Stimulated activated CD8-positive, alpha-beta memory T cell treated with anti-CD3 and anti-CD28 coated beads, Interleukin-15, amount 100 ng/mL, for 24 hours (primary cell): ENCODE measurements at places on chromosomes 5 and 9.

- no peak for DNase-seq
Measured at GRCh38 chr9:18338042-18338441, 135.9 kb upstream of the ADAMTSL1 start.

GRCh38 chr5:142929587-142929986, 159.4 kb downstream of the ARHGAP26 start:
- DNase-seq = no peak

GRCh38 chr5:54455413-54456157, at the start of gene HSPB3:
HSPB3 (plus strand) TSS chr5:54455699; CDS start chr5:54455790, 91 bp downstream.
- DNase-seq = no peak

- no peak for DNase-seq
Measured at GRCh38 chr5:10532421-10532820, 31.4 kb upstream of the ANKRD33B start.

DNA sequence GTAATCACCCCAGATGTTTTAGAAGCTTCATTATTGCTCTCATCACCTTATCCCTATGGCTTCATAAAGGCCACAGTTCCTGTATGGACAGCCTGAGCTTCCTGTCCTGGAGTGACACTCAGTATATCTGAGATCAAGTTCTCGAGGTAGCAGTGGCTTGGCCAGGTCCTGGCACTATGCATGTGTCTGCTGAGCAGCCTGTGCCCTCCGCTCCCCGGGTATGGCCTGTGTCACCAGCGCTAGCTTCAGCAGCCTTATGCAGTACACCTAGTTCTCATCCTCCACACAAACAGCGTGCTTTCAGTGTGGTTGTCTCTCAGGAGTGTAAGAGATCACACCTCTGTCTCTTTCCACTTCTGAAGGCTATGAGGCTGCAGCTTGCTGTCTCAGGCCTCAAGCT, 514.7 kb downstream of the DIRAS2 start:
- DNase-seq = no peak

DNA sequence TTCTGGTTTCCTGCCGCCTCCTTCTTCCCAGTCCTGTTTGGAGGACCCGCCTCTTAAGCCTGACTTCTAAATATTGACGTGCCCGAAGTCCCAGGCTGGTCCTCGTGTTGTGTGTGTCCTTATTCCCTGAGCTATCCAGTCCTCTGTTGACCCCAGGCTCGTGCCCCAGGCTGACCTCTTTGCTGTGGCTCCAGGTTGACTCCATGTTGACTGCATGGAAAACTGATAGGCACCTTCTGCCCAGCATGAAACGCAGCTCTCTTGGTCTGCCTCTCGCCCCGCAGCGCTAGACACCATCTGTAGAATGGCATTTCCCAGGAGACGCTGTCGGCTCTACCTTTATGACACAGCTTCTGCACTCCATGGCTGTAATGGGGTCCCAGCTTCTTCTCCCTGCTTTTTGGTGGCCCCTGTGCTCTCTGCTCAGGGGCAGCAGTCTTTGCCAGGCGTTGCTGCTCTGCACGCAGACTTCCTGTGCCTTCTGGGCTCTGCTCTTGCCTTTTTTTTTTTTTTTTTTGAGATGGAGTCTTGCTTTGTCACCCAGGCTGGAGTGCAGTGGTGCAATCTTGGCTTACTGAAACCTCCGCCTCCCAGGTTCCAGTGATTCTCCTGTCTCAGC, 28.4 kb downstream of the EHMT1 start:
- no peak for DNase-seq

- no peak for DNase-seq
Measured at GRCh38 chr9:34652602-34653000, 616 bp downstream of the IL11RA start.

DNA sequence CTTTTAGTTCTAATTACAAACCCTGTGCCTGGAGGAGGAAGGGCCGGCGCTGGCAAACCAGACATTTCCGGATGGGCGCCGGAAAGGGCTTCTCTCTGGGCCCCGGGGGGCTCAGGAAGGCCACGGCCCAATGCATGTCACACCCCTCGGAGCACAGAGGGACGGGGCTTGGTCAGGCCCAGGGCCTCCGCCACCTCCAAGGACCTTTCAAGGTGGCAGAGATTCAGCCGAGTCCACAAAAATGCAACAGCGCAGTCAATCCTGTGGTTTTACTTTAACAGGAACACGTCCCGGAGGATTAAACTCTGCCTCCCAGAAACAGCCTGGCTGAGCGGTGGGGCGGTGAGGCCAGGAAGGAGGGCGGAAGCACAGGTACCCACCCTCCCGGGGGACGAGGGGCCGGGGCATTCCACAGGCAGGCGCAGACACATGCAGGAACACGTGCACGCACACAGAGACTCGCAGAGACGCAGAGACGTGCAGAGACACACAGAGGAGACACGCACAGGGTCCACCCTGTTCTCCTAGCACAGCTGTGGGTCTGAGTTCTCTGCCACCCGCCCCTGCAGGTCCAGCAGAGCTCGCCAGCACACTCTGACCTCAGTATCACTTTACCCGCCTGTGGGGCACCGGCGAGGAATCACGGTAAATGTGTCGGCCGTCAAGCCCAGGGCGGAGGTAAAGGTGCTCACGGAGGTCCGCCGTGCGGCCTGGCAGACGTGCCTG, 23.0 kb downstream of the SLC9A3 start:
- no peak for DNase-seq

GRCh38 chr5:34715711-34716110, 59.6 kb downstream of the RAI14 start:
- no peak for DNase-seq

DNA sequence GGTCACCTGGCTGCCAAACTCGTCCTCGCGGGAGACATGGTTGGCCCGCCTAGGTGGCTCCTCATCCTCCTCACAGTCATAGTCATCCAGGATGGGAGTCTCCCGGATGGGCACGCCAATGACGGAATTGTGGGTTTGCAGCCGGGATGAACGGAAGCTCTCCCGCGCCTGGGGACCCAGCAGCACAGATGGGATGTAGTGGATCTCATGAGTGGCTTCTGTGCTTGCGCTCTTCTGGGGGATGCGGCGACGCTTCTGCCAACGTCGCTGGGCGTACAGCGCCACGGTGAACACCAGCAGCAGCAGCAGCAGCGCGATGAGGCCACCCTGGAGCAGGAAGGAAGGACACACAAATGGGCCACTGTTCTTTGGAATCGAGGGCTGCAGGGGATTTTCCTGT, 200.4 kb downstream of the ASTN2 start:
- no peak for DNase-seq

GRCh38 chr5:117713585-117714198, 1139.1 kb upstream of the SEMA6A start:
- no peak for DNase-seq

DNA sequence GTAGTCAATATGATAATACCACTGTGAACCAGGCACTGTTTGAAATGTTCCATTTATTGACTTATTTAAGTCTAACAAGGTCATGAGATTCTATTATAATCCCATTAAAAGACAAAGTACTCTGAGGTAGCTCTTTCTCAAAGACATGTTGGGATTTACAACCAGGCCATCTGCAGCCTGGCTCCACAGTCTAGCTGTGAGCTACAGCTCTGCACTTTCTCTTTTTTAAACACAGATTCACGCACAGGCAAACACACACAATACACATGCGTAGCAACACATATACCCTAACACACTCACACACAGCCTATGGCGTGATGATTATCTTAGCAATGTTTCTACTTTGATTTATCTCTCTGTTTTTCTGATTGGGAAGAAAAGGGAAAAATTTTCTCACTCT, 174.3 kb downstream of the PRR16 start:
- DNase-seq = no peak

DNA sequence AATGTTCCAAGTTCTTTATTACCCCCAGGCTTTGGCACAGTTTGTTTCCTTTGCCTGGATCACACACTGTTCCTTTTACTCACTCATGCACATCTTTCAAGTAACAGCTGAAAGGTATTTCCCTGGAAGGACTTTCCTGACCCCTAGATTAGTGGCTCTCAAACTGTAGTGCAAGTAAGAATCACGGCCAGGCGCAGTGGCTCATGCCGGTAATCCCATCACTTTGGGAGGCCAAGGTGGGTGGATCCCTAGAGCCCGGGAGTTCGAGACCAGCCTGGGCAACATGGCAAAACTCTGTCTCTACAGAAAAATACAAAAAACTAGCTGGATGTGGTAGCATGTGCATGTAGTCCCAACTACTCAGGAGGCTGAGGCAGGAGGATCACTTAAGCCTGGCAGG, 19.1 kb upstream of the DELE1 start:
- no peak for DNase-seq

DNA sequence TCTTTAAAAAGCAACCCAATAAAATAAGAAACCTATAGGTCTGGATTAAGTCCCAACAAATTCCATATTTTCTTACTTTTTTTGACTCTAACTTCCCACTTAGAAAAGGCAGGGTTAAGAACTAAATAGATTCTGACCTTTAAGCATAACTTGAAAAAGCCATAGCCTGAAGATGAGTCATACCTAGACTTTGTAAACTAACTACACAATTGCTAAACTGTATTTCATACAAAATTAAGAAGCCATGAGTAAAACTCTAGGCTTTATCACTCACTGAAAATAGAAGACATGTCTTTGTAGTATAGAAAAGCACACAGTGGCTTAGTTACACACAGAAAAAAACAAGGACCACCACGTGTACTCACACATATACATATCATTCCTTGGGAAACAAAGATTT, 51.5 kb downstream of the MLLT3 start:
- DNase-seq = no peak

- no peak for DNase-seq
Measured at GRCh38 chr5:78829811-78830527, 155.1 kb downstream of the ARSB start.

GRCh38 chr9:9942764-9943424, 669.9 kb downstream of the PTPRD start:
- DNase-seq = peak; percentile 10

GRCh38 chr5:27171761-27172261, 133.4 kb upstream of the CDH9 start:
- no peak for DNase-seq

DNA sequence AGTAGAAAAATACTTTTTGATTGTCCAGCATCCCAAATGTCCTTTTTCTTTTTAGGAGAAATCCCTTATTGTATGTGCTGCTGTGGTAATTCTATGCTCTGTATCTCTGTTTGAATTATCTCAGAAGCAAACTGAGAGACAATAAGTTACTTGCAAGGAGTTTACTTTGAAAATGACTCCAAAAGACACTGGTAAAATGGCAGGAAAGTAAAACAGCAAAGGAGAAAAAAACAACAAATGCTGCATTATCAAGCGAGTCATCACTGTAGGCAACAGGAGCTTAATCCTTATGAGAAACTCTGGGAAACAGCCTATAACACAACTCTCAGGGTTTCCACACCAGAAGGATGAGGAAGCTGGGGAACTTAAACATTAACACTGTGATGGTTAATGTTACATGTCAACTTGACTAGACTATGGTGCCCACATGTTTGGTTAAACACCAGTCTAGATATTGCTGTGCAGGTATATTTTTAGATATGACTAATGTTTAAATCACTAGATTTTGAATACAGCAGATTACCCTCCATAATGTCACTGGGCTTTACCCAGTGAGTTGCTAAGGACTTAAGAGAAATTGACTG, 92.6 kb upstream of the GAS1 start:
- DNase-seq = no peak

DNA sequence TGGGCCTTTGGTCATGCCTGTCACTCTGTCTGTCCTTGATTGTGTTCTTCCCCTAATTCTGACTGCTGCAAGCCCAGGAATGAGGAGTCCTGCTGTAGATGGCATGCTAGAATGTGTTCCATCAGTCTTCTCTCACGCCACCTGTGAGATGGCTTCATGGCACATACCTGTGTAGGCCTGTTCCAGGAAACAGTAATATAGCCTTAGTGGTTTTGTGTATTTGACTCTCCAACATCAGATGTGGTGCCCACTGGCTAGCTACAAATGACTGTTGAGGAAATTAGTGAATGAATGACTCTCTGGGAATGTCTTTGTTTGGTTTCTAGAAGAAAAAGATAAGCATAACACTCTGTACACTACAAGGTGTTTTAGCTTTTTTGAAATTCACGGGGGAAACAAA, 367.5 kb downstream of the KDM4C start:
- DNase-seq = no peak

- no peak for DNase-seq
Measured at GRCh38 chr5:134226441-134227192, 744 bp upstream of the PPP2CA start.

- no peak for DNase-seq
Measured at GRCh38 chr5:39381376-39381775, 17.1 kb upstream of the C9 start.

GRCh38 chr5:180170810-180171567, 38.0 kb downstream of the RASGEF1C start:
- no peak for DNase-seq

DNA sequence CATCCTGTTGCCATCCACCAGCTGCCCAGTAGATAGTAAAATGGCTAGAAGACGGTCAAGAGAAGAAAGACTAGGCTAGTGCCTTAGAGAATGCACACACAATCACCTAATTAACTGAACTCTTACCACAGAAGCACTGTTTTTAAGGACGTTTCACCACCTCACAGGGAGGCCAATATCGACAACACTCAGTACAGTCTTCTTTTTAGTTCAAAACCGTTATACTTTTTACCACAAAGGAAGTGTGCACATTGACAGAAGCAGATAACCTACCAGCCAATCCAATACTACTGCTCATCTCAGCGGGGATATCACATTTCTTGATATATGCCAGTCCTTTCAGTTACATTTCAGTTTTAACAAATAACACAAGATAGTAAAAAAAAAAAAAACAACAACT, 122.3 kb downstream of the GNAQ start:
- DNase-seq = no peak

DNA sequence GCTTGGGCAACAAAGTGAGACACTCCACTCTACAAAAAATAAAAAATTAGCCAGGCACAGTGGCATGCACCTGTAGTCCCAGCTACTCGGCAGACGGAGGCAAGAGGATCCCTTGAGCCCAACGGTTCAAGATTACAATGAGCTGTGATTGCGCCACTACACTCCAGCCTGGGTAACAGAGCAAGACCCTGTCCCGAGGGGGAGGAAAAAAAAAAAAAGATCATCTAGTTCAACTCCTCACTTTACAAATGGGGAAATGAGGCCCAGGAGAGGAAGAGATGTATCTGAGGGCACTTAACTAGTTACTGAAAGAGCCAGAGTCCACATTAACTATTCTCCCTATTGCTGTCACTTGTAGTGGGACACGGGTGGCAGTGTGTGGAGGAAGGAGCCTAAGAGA, 13.8 kb downstream of the PDCL start:
- DNase-seq = no peak

DNA sequence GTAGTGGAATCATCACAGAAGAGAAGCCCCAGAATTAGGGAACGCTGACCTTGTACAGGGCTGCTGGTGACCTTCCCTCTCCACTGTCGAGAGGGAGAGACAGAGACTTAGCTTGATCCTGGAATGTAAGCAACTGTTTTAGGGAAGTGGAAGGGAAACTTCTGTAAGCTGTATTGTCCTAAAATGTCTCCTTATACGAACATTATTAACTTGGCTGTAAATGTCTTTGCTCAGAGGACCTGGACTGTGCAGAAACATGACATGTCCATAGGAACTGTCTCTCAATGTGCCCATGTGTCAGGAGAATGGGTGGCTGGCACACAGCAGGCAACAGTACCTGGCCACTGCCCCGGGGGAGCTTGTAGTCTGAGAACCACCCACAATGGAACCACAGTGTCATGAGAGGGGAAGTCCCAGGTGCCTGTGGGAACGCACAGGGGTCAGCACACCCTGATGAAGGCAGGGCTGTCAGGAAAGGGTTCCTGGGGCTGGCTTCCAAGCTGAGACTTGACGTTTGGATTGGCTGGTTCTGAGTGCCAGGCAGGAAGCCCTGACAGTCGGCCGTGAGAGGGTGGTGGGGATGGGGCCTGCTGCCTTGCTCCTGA, 34.0 kb downstream of the DAP start:
- DNase-seq = no peak

- DNase-seq = no peak
Measured at GRCh38 chr5:108418197-108418596, 36.3 kb upstream of the FBXL17 start.

- no peak for DNase-seq
Measured at GRCh38 chr5:91830361-91830953, 447.3 kb upstream of the ARRDC3 start.
